ENCODE measurements at places on chromosomes 5 and 9.
A peak's percentile ranks its signal among the peaks of the same experiment; 100 is the strongest.

DNA sequence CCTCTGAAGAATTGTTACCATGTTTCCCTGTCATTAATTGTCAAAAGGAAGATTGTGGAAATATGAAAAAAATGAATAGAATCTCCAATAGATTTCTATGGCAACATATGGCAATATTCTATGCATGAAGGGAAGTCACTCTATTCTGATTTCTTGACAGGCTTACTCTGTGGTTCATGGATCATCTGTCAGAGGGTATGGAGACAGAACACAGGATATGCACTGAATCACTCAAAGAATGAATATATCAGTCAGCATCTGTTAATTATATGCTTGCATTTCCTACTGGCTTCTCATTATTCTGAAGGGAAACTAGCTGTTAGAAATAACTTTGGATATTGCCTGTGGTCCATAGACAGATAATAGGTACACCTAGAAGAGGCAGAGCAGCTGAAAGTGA is 918.9 kb downstream of the DTWD2 start:
- no peak for DNase-seq

DNA sequence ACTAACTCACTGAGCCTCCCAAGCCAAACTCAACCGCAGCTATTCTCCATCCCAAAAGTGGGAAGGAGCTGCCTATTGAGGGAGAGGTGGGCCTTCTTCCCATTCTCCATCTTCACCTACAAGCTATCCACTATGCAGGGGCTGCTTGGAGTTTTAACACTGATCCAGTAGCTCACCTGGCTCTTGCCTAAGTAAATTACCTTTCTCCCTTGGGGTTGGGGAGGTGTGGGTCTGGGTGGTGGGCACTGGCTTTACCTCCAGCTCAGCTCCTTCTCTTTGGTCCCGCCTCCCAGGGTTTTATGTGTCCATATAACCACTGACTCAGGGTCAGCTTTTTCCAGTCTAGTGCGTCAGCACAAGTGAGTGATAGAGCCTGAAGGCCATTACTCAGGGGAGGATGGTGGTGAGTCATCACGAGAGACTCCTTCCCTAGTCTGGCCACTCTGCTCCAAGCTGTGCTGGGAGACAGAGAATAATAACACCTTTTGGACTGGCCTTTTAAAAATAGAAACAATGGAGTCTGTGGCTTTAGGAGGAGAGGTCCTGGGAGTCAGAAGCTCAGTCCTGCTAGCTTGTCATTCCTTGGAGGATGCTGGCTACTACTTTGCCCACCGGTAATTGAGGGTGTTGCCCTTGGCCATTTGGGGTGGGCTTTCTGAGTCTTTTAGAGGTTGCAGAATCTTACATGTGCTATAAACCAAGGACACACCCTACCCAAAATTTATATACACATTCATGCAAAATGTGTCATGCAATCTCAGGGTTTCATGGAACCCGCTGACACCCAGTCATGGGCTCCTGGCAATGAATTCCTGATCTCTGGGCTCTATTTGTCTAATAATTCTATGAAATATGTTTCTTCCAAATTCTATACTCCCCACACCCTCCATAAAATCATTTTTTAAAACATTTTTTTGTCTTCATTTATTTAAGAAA is 35.6 kb upstream of the ATP6V1G1 start:
- peak; percentile 93 for DNase-seq

GRCh38 chr5:11564706-11565105 is 339.5 kb downstream of the CTNND2 start:
- DNase-seq, result no peak

GRCh38 chr9:37967014-37967760 is 63.3 kb upstream of the SLC25A51 start:
- DNase-seq, result no peak

DNA sequence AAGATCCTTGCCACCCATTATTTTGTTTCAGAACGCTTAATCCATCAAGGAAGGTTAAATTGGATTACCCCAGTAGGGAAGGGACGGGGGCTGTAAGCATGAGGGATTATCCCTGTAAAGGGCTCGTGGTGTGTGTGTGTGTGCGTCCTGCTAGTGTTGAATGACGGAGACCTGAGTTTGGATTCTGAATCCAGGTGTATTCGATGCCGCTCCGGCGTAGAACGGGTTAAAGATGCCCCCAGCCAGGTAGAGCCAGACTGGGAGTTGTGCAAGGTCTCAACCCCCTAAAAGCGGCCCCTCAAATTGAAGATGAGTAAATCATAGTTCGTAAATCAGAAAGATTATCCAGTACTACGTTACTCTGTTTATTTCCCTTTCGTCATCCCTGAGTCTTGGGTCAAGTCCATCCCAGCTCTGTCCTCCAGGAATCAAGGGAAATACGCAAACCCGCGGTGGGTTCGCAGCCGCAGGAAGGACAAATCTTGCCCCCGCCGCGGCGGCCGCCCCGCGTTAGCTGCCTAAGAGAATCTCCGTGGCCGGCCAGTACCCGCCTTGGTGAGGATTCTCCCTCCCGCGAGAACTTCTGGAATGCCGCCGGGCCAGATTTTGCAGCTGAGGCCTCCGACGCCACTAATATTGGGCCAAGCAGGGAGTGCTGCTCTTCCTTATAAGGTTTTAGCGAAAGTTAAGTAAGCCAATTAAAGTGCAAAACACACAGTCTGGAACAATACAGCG is 586 bp upstream of the MTAP start:
- peak; percentile 88 for DNase-seq

DNA sequence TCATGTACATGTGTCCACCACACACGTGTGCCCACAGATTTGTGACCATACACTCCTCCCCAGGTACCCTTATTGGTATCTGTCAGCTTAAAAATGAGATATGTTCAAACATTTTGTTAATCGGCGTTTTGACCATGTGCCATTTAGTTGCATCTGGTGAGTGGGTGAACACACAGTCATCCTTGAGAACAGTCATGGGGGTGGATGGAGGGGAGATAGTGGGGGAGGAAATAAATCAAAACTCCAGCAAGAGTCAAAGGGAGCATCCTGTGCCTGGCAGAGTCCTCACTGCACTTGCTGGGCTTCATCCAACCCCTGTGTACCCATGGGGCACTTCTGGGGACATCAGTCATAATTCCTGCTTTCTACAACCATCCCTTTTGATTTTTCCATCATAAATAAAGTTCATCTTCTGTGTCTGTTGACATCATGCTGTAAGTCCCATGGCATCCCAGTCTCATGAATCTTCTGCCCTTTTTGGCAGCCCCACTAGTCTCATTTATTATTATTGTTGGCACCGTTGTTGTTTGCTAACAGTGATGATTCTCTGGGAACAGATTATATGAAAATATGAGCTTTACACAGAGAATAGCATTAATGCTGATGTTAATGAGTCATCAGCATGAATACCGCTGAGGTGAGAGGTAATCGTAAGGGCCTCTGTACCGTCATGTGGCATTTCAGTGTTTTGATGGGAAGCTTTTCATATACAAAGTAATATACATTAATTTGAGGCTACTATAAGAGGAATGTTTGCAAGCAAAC is 24.4 kb upstream of the CLK4 start:
- DNase-seq, result peak; percentile 23

- no peak for DNase-seq
Observed at GRCh38 chr9:72333709-72334108, 31.3 kb downstream of the ZFAND5 start.

DNA sequence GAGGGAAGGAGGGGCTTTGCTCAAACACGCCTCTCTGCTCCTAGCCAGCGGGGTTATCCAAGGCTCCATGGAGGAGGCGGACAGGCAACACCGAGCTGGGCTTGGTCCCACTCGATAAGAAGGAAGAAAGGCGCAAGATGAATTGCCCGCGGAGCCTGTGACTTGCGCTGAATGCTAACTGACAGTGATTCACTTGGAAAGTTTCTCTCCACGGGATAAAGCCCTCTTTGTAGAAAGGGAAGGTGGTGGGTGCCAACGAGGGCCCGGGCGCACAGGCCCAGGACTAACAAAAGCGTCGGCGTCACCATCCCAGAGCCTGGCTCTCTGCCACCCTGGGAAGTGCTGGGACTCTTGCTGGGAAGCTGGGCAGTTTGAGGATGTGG is 76.0 kb downstream of the VAV2 start:
- DNase-seq, result no peak

DNA sequence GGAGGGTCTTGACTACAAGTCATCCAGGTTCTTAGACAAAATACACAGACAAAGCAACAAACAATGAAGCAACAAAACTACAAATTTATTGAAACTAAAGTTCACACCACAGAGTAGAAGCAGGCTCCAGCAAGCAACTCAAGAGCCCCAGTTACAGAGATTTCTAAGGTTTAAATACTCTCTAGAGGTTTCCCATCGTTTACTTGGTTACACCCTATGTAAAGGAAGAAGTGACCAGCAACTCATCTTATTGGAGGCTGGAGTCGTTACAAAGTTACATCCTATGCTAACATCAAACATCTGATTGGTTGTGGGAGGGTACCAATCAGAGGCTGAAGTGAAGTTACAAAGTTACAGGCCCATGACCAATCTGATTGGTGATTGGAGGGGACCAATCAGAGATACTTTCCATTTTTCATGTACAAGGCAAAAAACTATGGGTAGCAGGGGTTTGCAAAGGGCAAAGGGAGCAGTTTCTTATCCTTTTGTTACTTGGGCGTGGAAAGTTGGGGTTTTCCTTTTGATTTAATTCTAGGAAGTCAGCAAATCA is 2292.6 kb upstream of the C9orf72 start:
- no peak for DNase-seq

GRCh38 chr5:157924931-157925729 is 66.2 kb upstream of the CLINT1 start:
- no peak for DNase-seq

Measured in AG10803 (cell line).